ENCODE measurements at places on chromosomes 1 and 21. TPM values are rescaled to one million over a fixed set of nuclear protein-coding genes. Genes with fewer than 3 reads are reported as not detected.

- no peaks in the 10 kb centered on the region for H3K27me3 ChIP-seq
- H3K4me3 ChIP-seq: no peak overlapping the region
- no peaks in the 10 kb centered on the region for H3K36me3 ChIP-seq
- no peak overlapping the region for H3K27ac ChIP-seq
- no peaks in the 10 kb centered on the region for H3K4me1 ChIP-seq
These were observed 70.4 kb upstream of the UBE2U start for GRCh38 chr1:64133036-64133435.

GRCh38 chr1:23561076-23561812 lies 1.9 kb upstream of the ID3 start:
- H3K36me3 ChIP-seq: no peaks in the 10 kb centered on the region
- H3K27me3 ChIP-seq: no peaks in the 10 kb centered on the region
- H3K4me3 ChIP-seq: no peak overlapping the region
- DNase-seq: no peak

- no peak overlapping the region for H3K4me3 ChIP-seq
- no peak overlapping the region for H3K27ac ChIP-seq
- no peaks in the 10 kb centered on the region for H3K27me3 ChIP-seq
- H3K4me1 ChIP-seq: no peaks in the 10 kb centered on the region
- DNase-seq: no peak
These were observed 15.6 kb upstream of the ACADM start for GRCh38 chr1:75708910-75709309.

DNA sequence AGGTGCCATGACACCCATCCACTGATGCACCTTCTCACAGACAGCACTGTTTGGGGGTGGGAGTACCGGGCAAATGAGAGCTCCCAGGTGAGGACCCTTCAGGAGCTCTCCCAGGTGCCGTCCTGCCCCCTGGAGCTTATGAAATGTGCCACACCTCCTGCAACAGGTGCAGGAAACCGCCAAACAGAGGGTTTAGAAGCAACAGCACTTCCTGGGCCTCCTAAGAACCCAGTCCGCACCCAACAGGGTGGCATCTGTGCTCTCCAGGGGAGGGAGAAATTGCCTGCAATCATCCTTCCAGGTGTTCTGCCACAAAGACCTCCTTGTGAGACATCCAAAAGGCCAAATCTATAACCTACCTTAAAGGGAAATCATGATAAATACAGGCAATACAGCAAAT lies 87.7 kb upstream of the ATP1B1 start:
- no peak overlapping the region for H3K4me3 ChIP-seq
- H3K27ac ChIP-seq: no peak overlapping the region
- H3K4me1 ChIP-seq: no peaks in the 10 kb centered on the region
- DNase-seq: no peak
- no peaks in the 10 kb centered on the region for H3K27me3 ChIP-seq

Gene PRAMEF17
- not detected for total RNA-seq

Gene SPRR2G
- total RNA-seq: not detected
